Astrocyte of the hippocampus (primary cell): ENCODE measurements at places on chromosomes 1 and 21.

DNA sequence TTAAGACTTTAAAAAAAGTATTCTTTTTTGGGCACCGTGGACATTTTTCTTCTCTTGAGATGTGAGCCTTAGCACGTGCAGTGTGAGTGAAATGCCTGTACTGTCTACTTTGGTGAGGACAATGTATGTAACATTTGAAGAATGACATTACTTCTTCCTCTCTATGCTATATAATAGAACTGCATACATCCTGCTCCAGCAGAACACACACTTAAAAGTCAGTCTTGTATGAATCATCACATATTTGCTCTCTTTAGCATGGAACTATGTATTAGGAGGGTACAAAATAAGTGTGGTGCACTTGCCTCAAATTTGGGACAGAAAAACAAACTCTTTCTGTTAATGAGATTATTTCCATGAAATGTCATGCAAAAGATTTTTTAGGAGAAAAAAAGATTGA lies 358.4 kb upstream of the SGIP1 start:
- DNase-seq, result no peak

DNA sequence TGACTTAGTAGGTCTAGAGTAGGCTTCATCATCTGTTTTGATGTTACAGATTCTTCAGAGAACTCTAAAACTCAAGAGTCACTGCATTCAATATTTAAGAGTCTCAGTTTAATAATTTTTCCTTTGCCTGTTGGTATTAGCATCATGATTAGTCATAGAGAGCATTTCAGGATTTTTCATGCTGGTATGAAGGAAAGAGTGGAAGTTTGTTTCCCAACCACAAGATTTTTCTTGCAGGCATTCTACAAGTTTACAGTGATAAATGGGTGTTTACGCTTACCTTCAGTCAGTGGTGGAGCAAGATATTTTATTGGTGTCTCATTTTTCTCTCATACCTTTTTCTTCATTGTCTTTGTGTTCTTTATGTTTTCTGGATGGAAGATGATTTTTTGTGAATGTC lies 58.4 kb upstream of the MYOCOS start:
- DNase-seq, result peak; percentile 52

DNA sequence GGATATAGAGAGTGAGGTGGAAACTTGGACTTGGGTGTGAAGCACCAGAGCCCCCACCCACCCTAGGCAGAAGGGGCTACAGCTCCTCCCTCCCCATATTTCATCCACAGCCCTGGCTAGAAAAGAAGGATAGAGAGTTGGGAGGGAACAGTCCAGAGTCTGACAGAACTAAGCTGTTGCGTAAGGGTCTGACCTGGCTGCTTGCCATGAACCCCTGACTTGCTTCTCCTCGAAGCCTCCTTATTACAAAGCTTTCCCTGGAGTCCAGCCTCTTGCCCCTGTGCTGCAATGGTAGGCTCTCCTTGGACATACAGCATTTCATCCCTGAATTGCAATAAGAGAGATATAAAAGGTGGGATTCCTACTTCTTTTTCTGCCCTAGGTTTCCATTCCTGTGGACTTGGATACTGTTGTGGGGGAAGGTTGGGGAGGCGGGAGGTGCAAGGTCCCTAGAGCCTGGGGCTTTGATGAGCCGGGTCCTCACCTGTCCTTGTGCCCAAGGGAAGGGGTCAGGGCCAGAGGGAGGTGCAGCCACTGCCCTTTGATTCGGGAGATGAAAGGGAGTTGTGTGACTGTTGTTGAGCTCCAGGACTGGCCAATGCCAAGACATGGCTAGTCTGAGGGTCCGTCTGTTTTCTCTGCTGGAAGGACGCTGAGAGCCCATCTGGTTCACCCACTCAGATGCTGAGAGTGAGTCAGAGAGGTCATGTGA lies 2.7 kb downstream of the RHBG start:
- DNase-seq, result peak; percentile 23

DNA sequence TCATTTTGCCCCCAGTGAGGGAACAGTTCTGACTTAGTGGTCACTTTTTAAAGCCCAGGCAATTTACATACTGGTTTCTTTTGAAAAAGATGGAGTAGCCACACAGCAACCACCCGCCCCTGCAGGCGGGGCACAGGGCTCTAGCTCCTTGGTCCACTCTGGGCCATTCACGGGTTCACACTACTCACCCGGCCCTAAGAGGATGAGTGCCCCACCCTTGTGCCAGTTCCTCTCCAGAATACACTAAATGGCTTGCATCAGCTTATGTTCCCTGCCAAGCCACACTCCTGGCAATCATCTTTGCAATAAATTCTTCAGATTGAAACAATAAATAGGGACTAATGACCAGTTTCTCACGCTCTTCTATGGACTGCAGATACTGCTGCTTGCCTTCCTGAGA lies 15.7 kb upstream of the ATP13A2 start:
- DNase-seq, result peak; percentile 50

GRCh38 chr1:205763980-205764379 lies 11.3 kb downstream of the RAB29 start:
- DNase-seq, result no peak

DNA sequence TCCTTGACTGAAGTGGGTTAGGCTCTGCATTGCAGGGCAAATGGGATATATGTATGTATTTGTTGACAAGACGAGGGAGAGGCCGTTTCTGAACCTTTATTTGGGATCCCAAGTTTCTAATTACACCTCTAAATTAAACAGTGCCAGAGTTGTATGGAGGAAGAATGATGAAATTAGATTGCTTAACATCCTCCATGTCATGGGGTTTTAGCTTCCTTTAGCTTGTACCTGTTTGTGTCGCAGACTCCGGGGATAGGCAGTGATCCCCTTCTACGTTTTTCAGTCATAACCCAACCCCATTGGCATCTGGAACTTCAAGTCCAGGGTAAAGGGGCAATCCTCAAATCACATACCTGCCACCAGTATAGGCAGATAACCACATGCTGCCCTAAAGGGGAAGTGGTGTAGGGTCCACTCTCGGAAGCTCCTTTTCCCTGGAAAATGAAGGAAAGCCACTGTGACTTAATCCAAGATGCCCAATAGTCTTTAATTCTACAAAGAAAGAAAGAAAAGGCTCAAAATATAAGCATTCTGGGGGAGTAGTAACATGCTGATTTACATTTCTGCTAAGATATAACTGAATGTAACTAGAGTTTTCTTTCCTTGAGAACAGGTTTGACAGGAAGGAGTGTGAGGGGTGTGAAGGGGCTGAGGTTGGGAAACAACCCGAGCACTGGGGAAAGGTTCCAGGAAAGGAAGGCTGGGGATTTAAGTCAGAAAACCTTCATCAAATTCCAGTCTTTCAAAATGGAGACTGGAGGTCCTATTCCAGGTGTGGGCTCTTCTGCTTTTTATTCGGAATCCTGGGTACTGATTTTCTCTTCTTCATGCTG lies 77.6 kb downstream of the RGL1 start:
- DNase-seq, result no peak

DNA sequence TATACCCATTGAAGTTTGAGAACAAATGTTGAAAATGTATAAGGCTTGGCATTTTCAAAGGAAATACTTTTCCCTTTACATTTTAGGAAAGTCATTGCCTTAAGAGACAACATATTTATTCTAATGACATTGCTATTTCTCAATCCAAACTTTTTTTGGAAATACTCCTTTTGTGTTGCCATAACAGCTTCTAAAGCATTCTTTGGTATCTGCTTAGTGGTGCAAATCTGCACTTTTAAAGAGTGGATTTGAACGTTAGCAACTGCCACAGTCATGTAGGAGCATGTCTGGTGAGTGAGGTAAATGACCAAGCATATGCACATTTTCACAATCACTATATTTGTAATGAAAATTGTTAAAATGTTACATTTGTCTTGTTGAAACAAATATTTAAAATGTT lies 124.4 kb upstream of the GORAB start:
- no peak for DNase-seq

- DNase-seq, result no peak
Measured at GRCh38 chr1:47761201-47761930, 235.8 kb downstream of the TRABD2B start.

DNA sequence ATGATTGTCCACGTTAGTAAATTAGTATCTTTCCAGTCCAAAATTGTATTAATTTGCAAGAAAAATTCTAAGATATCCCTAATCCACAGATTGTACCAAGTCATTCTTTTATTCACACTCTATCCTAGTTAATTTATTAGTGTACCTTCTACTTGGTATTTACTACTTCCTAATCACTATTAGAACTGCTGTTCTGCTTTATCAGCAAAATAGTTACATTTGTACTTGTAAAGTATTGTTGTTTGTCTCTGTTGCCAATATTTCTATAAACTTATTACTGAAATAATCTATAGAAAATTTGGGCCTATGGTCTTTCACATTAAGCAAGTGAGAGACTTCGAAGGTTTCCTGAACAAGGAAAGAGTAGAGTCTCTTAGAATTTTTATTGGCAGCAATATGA lies 5.6 kb upstream of the CRP start:
- no peak for DNase-seq

DNA sequence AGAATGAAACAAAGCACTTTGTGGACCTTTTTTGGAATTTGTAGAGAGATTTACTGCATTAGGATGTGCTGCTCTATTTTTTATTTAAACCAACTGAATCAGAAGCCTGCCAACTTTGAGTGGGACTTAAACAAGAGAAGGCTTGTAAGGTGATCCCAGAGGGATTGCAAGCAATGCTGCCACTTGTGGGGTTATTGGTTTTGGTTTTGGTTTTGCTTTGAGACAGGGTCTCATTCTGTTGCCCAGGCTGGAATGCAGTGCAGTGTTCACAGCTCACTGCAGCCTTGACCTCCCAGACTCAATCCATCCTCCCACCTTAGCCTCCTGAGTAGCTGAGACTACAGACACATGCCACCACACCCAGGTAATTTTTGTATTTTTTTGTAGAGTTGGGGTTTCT lies 32.2 kb upstream of the GNG5 start:
- DNase-seq, result no peak

DNA sequence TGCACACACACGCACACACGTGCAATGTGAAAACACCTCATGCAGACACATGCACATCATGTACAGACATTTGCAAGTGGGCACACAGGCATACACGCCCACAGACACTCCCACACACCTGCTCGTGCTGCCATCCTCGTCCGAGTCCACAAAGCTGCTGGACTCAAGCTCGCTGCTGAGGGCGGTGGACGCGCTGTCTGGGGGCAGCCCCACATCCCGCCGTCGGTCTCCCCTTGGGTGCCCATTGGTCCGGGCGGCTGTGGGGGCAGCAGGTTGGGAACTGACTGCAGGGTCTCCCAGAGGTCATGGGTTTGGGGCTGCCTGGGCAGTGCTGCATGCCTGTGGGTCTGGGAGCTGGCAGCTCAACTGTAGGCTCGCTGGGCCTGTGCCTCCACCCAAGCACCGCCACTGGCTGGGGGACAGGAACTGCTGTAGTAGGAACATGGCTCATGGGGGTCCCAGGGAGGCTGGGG lies 7.6 kb downstream of the DVL1 start:
- no peak for DNase-seq

DNA sequence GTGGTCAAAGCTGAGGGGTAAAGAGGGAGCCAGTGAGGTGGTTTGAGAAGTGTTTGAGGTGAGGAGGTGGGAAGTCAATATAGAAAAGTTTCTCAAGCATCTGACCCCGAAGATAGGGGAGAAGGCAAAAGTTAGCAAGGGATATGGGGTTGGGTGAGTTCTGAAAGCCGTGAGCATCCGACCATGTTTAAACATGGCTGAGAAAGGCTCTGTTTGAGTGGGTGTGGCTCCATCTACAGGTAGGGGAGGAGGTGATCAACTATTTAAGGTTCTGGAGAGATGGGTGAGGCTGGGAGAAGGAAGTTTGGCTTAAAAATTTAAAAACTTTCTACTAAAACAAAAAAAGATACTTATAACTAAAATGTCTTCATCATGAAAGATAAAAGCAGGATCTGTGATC lies 273.8 kb downstream of the KCNJ6 start:
- DNase-seq, result no peak
